A549 treated with CpdA at 1 μM for 4 hours (cell line): ENCODE measurements at places on chromosomes 11 and 22. TPM values are rescaled to one million over a fixed set of nuclear protein-coding genes. Genes with fewer than 3 reads are reported as not detected.

The LINC01488 gene
- total RNA-seq: not detected in 5 replicates

The OLFML1 gene
- 0.02 TPM in 1 of 5 replicates, not detected in the others for total RNA-seq

The KLHL35 gene
- 0.64 to 1.4 TPM (median 1.1 TPM) in 5 replicates for total RNA-seq

The LRRC74B gene
- total RNA-seq: 0.03 TPM in 1 of 5 replicates, not detected in the others

The MMP10 gene
- total RNA-seq: 0.86 to 2.0 TPM (median 1.1 TPM) in 5 replicates

The MDK gene
- 14.0 to 23.4 TPM (median 21.1 TPM) in 5 replicates for total RNA-seq

The ASCL3 gene
- not detected in 5 replicates for total RNA-seq

The EIF3M gene
- total RNA-seq: 398 to 526 TPM (median 409 TPM) in 5 replicates

The VPREB1 gene
- not detected in 5 replicates for total RNA-seq

The GPHA2 gene
- total RNA-seq: not detected in 5 replicates

The MS4A6A gene
- not detected in 5 replicates for total RNA-seq

The WT1 gene
- 5.7 to 6.9 TPM (median 6.2 TPM) in 5 replicates for total RNA-seq

The PRR33 gene
- 0.02 TPM in 1 of 5 replicates, not detected in the others for total RNA-seq

The PKDREJ gene
- total RNA-seq: not detected in 5 replicates

The SUSD2 gene
- 49.2 to 65.0 TPM (median 59.3 TPM) in 5 replicates for total RNA-seq

The SNAP29 gene
- total RNA-seq: 16.1 to 19.4 TPM (median 17.1 TPM) in 5 replicates

The SLC22A9 gene
- total RNA-seq: not detected in 5 replicates

The BIK gene
- 0.86 to 1.4 TPM (median 1.0 TPM) in 5 replicates for total RNA-seq

The IFITM10 gene
- total RNA-seq: 0.79 to 1.9 TPM (median 1.0 TPM) in 5 replicates

The PANX3 gene
- total RNA-seq: not detected in 5 replicates

The SMTNL1 gene
- not detected in 5 replicates for total RNA-seq

The HORMAD2 gene
- not detected in 5 replicates for total RNA-seq

The MIOX gene
- 0.05 TPM in 1 of 5 replicates, not detected in the others for total RNA-seq

The MS4A7 gene
- total RNA-seq: not detected in 5 replicates

The TSKU gene
- total RNA-seq: 151 to 208 TPM (median 199 TPM) in 5 replicates

The FAR1 gene
- 39.3 to 63.8 TPM (median 56.2 TPM) in 5 replicates for total RNA-seq

The EP300 gene
- total RNA-seq: 18.2 to 29.9 TPM (median 19.9 TPM) in 5 replicates

The MPPED2 gene
- not detected in 5 replicates for total RNA-seq
